ENCODE measurements at places on chromosomes 4 and X.

GRCh38 chr4:1200425-1201035, 28.1 kb upstream of the SPON2 start:
- DNase-seq = no peak

DNA sequence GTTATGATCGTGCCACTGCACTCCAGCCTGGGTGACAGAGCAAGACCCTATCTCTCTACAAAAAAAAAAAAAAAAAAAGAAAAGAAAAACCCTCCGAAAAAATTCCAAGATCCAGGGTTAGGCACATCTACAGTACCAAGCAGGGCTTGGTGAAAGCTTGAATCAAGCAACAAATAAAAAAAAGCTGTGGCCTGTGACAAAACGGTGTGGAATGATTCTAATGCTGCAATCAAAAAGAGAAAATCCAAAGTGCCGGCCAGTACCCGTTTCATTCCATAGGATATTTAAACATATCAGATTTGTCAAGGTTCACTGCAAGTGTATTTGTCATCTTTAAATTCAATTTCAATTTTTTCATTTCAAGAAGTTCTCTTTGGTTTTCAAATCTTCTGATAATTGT, 20.5 kb downstream of the RWDD4 start:
- no peak for DNase-seq

- DNase-seq = no peak
Observed at GRCh38 chrX:70252491-70252890, 7.5 kb downstream of the P2RY4 start.

GRCh38 chr4:186132577-186133242, 28.2 kb downstream of the FAM149A start:
- no peak for DNase-seq

DNA sequence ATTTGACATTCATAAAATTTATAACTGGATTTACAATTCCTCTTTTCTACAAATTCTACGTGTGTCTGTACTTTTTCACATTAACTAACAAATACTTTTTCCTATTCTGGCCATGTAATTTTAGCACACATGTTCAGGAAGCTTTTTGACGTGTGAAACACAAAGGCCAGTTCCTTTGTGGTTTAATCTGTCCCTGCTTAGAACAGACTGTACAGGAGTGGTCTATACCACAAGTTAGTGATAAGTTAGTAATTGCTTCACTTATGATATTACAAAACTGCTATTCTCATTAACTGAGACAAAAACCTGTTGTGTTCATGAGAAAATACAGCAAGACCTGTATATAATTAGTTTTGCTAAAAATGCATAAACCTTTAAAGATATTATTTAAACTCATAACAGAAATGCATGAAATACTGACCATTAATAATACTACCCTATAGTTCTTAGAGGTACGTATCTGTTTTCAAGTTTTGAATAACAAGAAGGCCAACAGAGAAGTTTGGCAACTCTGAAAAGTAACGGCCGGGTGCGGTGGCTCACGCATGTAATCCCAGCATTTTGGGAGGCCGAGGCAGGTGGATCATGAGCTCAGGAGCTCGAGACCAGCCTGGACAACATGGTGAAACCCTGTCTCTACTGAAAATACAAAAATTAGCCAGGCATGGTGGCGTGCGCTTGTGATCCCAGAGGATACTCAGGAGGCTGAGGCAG, 13.7 kb upstream of the AREG start:
- DNase-seq = no peak

DNA sequence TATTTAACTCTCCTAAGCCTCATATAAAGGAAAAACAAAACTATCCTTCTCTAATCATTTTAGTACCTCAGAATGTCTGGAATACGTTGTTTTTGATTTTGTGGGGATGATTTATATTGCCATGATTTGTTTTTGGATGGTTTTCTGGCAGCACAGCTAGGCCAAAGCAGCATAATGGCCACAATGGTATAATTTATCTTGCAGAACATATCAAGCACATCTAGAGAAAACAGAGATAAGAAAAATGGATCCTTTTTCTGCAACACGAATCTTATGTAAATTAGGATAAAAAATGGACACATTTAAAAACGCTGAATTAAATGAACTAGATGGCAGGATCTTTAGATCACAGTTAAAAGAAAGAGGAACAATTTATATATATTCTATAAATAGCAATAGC, 269.9 kb upstream of the FAT4 start:
- DNase-seq = no peak

GRCh38 chrX:111041018-111041462, 55.0 kb upstream of the PAK3 start:
- DNase-seq = peak; percentile 19

- DNase-seq = no peak
Observed at GRCh38 chr4:64682481-64682880, 273.2 kb upstream of the TECRL start.

- no peak for DNase-seq
Observed at GRCh38 chr4:55249476-55249875, 96.6 kb upstream of the SRD5A3 start.

DNA sequence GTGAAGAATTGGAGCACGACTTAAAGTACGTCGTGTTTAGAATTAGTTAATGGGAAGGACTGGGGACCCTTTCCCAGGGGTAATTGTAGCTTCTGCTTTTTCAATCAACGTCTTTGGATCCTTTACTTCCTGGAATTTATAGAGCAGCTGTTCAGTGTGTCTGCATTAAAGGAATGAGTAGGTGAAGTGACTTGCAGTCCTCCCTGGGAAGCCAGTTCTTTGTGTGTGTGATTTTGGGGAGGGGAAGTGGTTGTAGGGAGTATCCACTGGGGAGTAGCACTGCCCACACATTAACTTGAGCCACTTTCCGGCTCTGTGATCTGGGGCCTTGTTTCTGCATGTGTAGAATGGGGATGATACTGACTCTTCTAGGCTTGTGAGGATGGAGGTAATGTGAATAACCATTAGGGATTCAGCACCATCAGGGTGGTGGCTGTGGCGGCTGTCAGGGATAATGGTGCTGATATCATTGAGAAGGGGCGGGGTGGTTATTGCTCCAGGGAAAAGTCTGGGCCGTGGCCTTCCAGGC, 54.7 kb downstream of the TMEM131L start:
- DNase-seq = no peak

- no peak for DNase-seq
Observed at GRCh38 chr4:138241281-138242075, 671 bp downstream of the SLC7A11 start.

- DNase-seq = no peak
Observed at GRCh38 chr4:104815665-104816064, 321.0 kb upstream of the CXXC4 start.

DNA sequence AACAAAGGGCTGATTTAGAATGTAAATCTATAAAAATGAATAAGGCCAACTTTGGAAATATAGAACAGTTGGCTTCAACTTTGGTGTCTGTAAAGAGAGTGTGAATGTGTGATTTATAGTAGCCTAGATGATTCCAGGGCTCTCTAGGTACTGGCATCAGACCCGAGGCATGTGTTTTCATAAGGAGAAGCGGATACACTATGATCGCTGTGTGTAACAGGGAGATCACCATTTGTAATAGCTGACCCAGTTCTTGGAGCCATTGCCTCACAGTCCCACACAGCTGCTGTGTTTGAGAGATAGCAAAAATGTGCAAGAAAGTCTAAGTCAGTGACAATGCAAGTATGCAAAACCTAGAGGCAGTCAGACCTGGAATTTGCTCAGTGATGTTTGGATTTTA, 135.1 kb downstream of the REPS2 start:
- DNase-seq = no peak

DNA sequence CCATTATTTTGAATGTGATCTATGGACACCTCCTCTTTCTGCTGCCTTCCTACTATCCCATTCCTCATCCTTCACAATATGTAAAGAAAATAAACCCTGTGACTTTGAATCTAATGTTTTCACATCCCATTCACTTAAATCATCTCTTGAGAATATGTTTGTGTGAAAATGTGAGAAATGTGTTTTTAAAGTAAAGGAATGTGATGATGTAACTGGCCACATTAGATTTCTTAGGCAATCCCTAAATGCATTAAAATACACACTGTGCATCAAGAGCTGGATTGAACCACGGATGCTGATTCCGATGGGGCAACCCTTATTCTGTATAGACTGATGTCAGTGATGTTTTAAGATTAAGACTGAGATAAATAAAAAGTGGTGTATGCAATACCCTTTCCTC, 558.9 kb upstream of the TENM3 start:
- no peak for DNase-seq

GRCh38 chr4:20506827-20507226, 193.4 kb upstream of the PACRGL start:
- no peak for DNase-seq

GRCh38 chr4:154709550-154709949, 34.2 kb upstream of the LRAT start:
- DNase-seq = no peak

DNA sequence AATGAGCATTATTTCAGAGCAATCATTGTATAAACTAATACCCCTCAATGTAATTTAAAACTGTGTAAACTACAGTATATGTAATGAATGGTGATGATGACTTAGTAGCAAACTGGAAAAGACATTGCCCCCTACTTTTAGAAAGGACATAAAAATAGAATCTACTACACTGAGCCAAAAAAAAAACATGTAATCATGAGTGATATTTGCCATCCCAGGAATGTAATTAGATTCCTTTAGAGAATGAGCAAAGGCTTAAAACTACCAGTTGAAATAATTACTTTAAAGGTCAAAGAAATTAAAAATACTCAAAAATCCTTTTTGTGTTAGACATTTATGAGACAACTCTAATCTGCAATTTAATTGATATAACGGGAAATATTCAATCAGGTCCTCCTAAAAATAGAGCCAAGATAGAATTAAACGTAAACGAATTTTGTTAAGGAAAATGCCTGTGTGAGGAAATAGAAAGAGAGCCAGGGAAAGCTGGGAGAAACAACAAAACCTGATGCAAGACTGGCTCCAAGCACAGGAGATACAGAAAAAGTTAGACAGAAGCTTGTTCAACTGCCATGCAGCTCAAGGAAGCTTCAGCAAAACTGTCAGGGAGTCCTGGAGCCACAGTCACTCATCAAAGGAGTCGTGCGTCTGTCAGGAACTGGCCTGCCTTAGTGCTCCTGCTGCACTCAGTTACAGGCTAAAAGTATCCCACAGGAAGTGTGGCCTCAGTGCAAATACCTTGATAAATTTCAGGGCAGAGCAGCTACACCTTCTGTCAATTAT, 655.7 kb upstream of the INTU start:
- no peak for DNase-seq

- no peak for DNase-seq
Observed at GRCh38 chr4:6183740-6184139, 16.6 kb downstream of the JAKMIP1 start.

DNA sequence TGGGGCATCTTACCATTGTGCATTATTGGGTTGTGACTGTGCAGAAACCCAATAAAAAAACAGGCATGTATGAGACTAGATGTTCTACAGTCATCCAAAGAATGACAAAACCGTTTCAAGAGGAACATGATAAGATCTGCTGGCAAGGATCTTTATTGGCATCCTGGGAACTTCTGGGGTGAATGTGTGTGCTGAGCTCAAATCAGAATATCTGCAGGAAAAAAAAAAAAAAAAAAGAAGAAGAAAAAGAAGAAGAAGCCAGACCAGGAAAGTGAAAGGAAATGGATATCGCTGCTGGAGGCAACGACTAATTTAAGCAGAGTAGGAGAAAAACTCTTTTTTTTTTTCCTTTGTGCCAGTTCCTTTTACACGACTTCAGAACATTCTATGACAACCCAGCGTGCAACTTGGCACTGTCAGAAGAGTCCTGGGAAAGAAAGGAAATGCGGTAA, 484.2 kb upstream of the BOD1L1 start:
- no peak for DNase-seq

Measured in T-helper 22 cell (primary cell).